ENCODE measurements at places on chromosomes 5 and 9. TPM values are rescaled to one million over a fixed set of nuclear protein-coding genes. Genes with fewer than 3 reads are reported as not detected.

DNA sequence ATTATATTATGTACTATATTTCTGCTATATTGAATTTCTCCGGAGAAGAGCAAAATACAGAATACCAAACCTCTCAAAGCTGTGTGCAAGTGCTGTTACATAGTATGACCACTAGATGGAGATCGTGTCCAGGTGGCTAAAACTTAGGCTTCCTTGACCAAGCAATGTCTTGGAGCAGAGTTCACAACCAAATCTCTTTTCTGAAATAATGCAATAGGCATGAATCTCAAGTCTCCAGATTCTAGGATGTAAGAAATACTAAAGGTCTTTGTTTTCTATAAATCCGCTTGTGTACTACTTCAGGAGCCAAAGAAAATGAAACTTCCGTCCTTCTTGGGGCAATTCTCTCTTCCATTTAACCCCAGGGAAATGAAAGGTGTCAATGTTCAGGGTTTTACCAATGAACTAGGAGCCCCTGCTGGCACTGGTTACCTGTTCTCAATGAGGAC lies 181.5 kb upstream of the RAI14 start:
- DNase-seq = no peak

GRCh38 chr5:42168091-42168670 lies 243.1 kb downstream of the FBXO4 start:
- DNase-seq = no peak

DNA sequence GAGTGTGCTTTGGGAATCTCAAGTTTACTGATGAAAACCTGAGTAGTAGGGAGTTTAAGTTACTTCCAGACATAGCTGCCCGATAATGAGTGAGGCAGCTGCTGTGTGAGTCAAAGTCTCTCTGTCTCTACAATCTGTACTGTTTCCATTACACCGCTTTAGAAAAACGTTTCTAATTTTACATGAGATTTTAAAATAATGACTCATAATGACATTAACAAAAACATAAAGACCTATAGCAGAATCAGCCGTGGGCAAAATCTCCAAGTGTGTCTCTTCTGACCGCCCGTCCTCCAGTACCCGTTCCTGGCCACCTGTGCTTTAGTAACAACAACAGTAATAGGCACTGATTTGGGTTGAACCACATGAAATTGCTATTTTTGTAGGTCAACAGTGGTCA lies 69.6 kb upstream of the PRRC1 start:
- DNase-seq = no peak

GRCh38 chr9:91802391-91802790 lies 147.6 kb downstream of the ROR2 start:
- DNase-seq = no peak

- peak; percentile 44 for DNase-seq
Observed at GRCh38 chr5:142426129-142427014, 101.6 kb upstream of the SPRY4 start.

GRCh38 chr5:164224772-164225171 lies 719.4 kb downstream of the MAT2B start:
- DNase-seq = no peak

DNA sequence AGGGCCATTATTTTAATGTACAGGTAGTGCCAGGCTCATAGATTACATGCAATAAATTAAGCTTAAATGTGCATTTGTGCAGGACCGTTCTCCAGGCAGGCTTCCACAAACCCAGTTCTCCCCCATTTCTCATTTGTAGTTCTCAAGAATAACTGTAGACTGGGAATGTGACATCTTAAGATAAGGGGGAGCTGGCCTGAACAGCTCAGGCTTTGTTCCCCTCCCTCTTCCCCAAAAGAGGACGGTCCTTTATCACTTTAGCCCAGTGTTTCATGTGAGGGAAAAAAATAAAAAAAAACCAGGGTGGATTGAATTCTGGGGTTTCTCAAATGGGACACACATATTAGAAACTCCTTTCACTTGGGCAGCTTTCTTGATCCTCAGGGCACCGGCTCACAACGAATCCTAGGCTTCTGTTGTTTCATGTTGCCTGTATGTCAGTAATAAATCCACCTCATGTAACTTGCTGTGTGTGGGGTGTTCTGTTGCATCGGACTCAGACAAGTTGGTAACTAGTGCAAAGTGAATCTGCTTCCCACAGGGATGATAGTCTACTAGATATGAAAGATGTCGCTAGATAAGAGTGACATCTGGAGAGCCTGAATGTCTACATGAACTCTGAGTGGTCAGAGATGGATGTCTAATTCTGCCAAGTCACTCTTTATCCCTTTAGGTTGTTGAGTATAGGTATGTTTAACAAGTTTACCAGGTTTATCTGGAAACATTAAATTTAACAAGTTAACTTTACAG lies 2030.6 kb upstream of the NUDT12 start:
- DNase-seq = no peak

- no peak for DNase-seq
Observed at GRCh38 chr5:173941102-173941501, 47.9 kb upstream of the C5orf47 start.

DNA sequence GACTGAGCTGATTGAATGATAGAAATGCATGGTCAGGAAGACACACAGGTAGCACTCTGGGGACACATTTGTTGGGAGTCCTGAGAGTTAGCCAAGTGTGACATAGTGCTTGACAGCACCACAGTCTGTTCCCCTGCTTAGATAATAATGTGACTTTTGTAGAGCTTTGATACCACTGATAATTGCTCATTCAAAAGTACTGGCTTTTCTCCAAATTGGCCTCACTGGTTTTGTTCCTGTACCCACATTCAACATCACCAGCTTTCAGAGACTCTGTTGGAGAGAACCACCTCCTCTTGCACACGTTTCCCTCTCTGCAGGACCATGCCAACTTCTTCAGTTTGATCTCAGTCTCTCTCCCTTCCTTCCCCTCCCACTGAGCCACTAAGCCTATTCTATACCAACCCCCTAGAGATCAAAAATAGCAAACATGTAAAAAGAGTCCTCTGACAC lies 52.5 kb upstream of the IL7R start:
- DNase-seq = no peak

- no peak for DNase-seq
Observed at GRCh38 chr5:105230516-105231157, 1668.0 kb upstream of the NUDT12 start.

DNA sequence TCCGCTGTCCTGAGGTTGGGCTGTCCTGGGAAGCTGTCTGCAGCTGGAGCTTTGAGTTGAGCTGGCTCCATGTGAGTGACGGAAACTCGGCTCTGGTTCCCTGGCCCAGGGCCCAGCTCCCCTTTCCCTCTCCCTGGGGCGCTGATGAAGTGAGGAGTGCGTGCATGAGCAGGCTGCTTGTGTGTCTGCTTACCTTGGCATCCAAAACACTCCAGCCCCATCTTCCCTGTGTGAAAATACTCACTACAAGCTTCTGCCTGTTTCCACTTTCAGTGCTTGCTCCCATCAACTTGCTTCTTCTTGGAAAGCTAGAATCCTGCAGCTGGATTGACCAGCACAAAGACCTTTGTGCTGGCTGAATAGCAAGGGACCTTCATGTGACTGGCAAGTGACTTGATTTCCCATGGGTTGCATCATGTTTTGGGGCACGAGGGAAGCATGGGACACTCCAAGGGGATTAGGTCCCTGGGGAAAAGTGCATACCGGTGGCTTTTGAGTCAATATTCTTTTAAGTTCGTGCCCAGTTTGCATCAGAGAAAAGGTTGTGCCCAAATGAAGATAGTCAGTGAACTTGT lies 198.1 kb downstream of the GADD45G start:
- DNase-seq = no peak

GRCh38 chr9:133998915-133999595 lies 6.9 kb upstream of the VAV2 start:
- DNase-seq = no peak

DNA sequence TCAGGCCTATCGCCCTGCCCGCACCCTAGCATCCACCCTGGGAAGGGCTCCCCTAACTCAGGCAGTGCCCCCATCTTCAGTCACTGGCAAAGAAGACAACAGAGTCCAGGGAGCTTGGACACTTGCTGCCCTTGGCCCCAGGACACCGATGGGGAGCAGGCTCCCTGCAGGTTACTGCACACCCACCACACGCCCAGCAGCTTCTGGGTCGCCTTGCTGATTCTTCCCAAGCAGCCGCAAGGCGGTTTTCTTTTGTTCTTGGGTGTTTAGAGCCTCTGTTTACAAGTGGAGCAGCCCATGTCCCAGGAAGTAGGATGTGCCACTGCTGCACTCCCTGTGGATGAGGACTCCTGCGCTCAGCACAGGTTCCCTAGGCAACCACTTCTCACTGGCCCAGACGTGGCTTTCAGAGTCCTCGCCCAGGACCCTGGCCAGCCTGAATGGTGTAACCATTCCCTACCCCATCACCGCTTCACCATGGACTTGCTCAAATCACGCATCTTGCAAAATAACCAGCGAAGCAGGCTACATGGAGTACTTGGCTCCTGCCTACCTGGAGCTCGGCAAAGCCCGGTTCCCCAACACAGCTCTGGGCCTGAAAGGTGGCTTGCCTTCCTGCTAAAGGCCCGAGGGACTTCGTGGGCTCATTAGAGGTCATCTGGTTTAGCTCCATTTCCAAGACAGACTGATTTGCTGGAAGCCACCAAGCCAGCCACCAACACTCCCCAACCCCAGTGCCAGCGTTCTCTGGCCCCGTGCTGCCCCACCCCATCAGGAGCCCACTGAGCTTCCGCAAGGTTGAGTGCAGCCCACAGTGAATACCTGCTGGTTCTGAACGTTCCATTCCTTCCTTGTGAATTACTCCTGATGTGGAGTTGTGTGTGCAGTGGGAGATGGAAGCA lies 60.0 kb downstream of the PSMB7 start:
- no peak for DNase-seq

DNA sequence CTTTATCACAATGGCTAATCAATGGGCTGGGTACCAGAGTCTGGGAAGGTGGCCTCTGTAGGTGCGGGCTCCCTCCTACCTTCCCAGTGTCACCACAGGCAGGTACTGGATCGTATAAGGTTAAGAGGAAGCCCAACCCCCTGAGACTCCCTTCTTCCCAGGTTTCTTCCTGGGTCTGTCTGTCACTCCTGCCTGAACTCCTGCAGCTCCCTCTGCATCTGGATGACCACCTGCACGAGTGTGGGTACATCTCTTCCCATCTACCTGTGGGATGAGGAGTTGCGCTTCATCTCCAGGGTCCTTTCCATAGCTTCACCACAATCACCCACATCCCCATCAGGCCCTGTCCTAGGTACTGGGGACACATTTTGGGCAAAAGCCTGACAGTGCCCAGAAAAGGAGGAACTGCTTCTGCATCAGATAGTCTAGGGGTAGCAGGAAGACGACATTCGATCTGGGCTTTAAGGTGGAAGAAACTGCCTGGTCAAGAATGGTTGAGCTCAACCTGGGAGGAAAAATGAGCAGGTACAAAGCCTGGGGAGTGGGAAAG lies 112.2 kb upstream of the ALDH1B1 start:
- DNase-seq = no peak

DNA sequence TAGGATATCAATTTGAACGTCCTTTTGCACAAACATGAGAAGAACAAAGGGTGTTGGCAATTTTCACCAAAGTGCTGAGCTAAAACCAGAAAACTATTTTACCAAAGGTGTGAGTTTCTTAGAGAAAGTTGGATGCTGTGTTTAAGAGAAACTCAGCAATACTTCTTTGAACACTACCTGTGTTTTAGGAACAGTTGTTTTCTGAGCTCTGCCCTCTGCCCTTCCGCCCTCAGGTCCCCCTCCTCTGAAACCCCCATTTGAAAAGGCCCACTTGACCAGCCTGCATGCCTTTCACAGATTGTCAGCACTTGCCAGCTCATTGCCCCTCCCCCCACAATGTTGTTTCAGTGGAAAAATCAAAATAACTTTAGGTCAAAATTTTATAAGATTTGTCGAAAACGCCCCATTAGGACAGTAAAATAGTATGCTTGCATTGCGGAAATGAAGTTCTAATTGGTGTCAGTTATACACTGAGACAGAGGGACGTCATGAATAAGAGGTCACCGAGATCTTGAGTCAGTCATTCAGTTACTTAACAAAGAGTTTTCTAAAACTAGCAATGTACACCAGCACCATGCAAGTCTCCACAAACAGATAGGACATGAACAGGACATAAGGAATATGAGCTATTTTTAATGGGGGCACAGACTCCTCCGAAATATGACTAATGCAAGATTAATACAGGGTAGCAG lies 61.9 kb upstream of the IL7R start:
- DNase-seq = no peak

DNA sequence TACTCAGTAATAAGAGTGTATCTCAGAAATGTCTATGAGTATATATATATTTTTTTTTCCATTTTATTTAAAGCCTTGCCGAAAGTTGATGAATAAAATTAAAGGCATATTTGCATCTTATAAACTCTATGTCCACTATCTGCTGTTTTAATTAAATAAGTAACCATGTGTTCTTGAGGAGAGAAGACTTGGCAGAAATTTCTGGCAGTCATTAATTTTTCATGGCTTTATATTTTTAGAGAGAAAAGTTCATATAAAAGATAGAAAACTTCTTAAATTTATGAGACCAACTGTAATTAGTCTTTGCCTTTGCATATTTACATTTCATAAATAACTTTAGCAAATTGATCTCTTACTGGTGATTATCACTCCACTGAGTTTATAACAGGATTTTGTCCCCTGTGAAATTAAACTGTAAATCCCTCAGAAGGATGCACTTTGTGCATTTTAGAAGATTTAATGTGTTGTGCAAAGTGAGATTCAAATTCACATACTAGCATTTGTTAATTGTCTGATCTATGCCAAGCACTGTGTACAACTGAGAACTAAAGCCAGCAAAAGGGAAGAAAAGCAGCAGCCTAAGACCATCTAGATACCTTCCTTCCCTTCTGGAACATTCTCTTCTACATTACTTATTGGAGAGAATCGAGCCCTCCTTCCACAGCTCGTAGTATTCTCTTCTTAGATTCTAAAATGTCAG lies 108.7 kb downstream of the SNCAIP start:
- DNase-seq = no peak

GRCh38 chr5:157143127-157143971 lies 684 bp upstream of the MED7 start:
- peak; percentile 60 for DNase-seq

DNA sequence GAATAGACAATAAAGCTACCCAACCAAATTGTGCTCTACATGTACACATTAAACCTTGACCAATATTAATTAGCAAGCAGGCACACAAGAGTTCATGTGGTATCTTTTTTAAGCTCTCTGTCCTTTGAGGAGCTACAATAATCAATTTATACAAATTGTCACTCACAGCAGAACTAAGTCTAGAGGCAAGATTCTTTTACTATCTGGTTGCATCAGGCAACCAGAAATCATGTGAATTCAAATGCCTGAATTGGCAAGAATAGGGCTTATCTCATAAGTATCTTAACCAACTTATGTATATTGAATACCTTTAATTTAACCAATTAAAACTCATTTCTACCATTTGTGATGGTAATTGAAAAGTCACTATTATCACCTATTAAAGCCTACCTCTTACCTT lies 145.5 kb upstream of the HAPLN1 start:
- no peak for DNase-seq

AFAP1L1 gene
- total RNA-seq = 0.17 TPM

ACTBL2 gene
- not detected for total RNA-seq

INSL6 gene
- not detected for total RNA-seq

RLN2 gene
- total RNA-seq = 3.5 TPM

ZFP37 gene
- total RNA-seq = 2.6 TPM

WDR31 gene
- total RNA-seq = 0.99 TPM

TRMO gene
- total RNA-seq = 25.6 TPM

PCDHA7 gene
- total RNA-seq = not detected
